ENCODE measurements at places on chromosomes 7 and 10. TPM values are rescaled to one million over a fixed set of nuclear protein-coding genes. Genes with fewer than 3 reads are reported as not detected.

Gene UCN3
- total RNA-seq: not detected

Gene SAP25
- 1.3 TPM for total RNA-seq

Gene POU6F2
- not detected for total RNA-seq

Gene NPFFR1
- total RNA-seq: not detected

Gene OR6B1
- not detected for total RNA-seq

Gene ANTXRL
- total RNA-seq: 0.29 TPM

Gene CTAGE4
- total RNA-seq: not detected

Gene LMOD2
- not detected for total RNA-seq

Gene DRGX
- 0.09 TPM for total RNA-seq

Gene CALY
- total RNA-seq: 0.54 TPM

Gene TAS2R38
- not detected for total RNA-seq

Gene C7orf57
- total RNA-seq: 0.20 TPM

Gene DDC
- 1.9 TPM for total RNA-seq

Gene CCDC3
- total RNA-seq: 1.2 TPM

Gene LRRC17
- total RNA-seq: not detected

Gene MYPN
- total RNA-seq: 3.2 TPM

Gene RPP38
- total RNA-seq: 35.3 TPM

Gene CALML3
- total RNA-seq: not detected

Gene SGCE
- 53.6 TPM for total RNA-seq

Gene FAM24A
- total RNA-seq: not detected

Gene EPHB6
- 0.40 TPM for total RNA-seq

Data from A549 treated with CORT108297 at 1 μM for 4 hours (cell line).